ENCODE measurements at places on chromosomes 3 and 15.

- no peak for DNase-seq
Measured at GRCh38 chr3:186921578-186921977, 8.7 kb upstream of the ST6GAL1 start.

- DNase-seq = peak; percentile 69
Measured at GRCh38 chr3:57756528-57757401, 656 bp downstream of the SLMAP start.

- DNase-seq = no peak
Measured at GRCh38 chr3:125267460-125267859, 54.9 kb upstream of the SLC12A8 start.

DNA sequence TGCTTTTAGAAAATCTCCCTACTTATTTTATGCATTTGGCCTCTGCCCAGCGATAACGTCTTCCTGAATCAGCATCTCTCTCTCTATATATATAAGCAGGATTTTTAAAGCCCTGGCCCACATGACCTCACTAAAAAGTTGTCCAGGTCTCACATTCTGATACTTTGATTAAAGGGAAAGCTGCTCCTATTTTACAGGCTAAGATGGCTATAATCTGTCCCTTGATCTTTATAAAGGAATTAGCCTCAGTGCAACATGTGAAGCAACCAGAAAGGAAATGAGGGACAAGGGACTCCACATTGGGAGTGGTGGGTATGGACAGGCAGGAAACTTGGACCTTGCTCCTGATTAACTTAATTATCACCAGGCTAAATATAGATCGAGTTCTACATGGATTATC, 25.6 kb upstream of the MUC13 start:
- DNase-seq = no peak

DNA sequence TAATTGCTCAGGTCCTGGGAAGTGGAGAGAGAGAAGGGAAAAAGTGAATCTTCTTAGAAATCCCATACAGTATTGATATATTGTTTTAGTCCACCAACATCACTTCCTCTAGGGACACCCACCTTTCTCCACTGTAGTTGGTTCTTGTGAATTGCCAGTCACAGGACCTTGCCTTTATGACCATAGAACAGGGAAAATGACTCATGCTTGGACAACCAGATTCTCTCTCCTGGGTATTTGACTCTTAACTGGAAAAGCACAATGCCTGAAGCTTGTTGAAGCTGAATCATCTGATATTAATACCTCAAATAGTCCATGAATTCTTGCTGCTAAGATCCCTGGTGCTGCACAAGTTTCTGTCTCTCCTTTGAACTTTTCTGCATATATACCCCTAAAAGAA, 32.5 kb upstream of the DCLK3 start:
- DNase-seq = no peak

DNA sequence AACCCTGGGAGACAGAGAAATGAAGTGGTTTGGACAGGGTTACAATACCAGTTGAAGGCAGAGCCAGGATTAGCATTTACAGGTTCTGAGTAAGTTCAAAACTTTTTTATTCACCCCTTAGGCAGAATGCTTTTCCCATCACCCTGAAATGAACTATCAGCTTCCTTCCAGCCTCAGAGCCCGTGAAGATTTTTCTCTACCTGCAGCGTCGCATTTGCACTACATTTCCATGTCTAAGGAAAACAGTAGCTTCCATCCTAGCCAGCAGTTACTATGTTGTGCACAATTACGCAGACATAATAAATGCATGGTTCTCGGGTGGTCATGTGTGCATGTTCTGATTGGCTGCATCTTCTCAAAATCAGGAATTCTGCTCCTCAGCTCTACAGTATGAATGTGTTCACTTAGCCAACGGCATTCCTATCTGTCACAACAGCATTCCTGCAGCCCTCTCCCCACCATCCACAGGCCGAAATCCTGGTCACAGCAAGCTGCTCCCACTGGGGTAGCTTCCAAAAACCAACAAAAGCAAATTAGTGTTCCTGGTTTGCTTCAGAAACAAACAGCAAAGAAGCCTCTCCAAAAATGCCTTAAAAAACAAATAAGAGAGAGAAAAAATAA, 510.8 kb upstream of the SEMA6D start:
- no peak for DNase-seq

GRCh38 chr3:154018100-154018696, 103.0 kb upstream of the ARHGEF26 start:
- DNase-seq = peak; percentile 59

GRCh38 chr15:64096668-64097384, 1.0 kb downstream of the SNX1 start:
- no peak for DNase-seq

DNA sequence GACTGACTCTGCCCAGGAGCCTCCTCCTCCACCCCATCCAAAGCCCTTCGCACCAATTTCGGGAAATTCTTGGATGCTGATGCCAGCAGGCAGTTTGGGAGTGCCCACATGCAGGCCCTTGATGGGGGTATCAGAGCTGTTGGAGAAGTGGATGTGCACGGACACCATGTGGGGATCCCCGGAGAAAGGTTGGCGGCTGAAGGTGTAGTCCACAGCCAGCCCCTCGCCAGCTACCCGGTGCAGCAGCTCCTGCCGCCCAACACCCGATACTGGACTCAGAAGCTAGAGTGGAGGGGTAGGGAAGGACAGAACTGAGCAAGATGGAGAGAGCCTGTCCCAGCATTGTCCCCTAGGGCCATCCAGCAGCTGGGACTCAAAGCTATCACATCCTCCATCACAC, 15.5 kb upstream of the CPEB1 start:
- DNase-seq = no peak

GRCh38 chr3:139654637-139655365, 23.0 kb downstream of the NMNAT3 start:
- DNase-seq = no peak

- no peak for DNase-seq
Measured at GRCh38 chr15:99981839-99982658, 248.8 kb upstream of the LYSMD4 start.

DNA sequence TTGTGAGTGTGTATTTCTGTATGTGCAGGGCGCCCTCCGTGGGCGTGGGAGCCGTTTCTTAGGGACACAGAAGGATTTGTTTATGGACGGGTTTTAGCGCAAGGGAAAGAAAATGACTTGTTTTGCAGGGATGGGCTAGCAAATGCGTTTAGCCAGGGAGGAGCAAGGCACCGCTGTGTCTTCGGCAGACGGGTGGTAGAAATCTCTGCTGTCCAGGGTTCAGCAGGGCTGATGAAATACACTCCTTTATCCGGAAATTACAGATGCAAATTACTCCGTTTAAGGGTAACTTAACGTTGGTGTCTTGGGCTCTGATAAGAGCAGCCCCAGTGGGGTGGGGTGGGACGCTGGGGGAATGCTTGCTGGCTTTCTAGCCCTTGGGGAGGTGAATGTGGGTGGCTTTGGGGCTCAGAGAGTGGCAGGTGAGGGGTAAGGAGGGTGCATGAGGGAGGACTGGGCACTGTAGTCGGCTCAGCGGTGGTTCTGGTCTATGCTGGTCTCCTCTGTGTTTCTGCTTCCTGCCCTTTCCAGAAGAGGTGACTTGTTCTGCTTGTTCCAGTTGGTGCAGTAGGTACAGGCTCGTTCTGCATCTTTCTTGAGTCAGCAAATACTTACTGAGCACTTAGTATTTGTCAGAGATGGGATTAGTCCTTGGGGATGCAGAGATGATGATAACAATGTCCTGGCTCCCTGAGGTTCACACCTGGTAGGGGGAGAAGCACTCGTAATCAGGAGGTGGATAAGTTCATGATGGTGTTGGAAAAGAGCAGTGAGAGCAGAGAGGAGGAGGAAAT, 954 bp downstream of the SV2B start:
- no peak for DNase-seq

GRCh38 chr15:89303986-89304385, 30.6 kb downstream of the POLG start:
- no peak for DNase-seq

DNA sequence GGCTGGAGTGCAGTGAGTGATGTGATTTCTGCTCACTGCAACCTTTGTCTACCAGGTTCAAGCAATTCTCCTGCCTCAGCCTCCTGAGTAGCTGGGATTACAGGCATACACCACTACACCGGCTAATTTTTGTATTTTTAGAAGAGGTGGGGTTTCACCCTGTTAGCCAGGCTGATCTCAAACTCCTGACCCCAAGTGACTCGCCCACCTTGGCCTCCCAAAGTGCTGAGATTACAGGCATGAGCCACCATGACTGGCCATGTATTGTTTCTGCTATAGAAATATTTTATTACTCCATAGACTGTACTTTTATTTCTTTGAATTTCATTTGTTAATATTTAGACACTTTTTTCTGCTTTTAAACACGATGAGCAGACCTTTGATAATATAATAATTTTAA, 60.4 kb downstream of the GTF2E1 start:
- no peak for DNase-seq

GRCh38 chr3:113228498-113229286, 17.3 kb downstream of the BOC start:
- DNase-seq = no peak

GRCh38 chr3:122184591-122184929, 1.1 kb downstream of the CASR start:
- no peak for DNase-seq

DNA sequence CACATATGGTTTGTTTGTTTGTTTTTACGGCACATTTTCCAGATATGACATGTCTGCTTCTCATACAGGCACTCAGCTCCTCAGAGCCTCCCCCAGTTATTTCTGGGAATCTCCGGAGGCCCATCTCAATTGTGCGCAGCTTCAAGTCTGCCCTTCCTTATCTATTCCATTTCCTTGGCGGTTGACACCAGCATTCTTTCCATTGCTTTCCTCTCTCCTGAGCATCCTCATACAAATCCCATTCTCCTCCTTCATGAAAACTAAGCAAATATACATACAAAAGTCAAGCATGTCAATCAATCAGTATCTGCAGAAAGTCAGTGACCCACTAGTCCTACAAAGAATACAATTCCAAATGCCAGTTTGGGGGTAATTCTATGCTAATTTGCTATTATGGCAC, 166.7 kb downstream of the SQOR start:
- no peak for DNase-seq

- DNase-seq = no peak
Measured at GRCh38 chr3:5275529-5275928, 88.0 kb downstream of the EDEM1 start.

GRCh38 chr15:35555244-35555643, 9.3 kb upstream of the DPH6 start:
- no peak for DNase-seq

DNA sequence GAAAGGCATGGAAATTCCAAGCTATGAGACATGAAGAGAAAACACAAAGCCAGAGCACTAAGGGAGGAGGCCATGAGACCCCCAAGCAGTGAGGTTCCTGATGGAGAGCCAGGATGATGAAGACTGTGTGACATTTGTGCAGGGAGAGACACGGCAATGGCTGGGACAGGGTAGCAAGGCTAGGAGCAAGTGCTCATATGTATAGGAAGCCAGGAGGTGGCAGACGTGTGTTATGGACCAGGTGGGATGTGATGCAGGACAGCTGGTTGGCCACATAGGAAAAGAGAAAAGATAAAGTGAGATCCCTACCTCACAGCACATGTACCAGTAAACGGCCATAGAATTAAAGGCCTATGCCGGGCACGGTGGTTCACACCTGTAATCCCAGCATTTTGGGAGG, 112.7 kb downstream of the APBA2 start:
- no peak for DNase-seq

- no peak for DNase-seq
Measured at GRCh38 chr3:27696906-27697305, 25.2 kb downstream of the EOMES start.

DNA sequence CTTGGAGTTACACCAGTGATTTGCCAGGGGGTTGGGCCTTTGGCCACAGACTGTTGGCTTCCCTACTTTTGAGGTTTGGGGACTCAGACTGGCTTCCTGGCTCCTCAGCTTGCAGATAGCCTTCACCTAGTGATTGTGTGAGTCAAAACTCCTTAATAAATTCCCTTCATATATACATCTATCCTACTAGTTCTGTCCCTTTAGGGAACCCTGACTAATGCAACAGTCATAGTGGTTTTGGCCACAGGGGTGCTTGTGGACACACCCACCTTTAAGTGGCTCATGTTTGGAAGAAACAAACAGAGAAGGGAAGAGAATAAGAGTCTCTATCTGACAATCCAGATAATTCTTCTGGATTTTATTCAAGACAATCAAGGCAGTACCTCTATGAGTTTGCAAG, 457.7 kb downstream of the EPHA3 start:
- no peak for DNase-seq

GRCh38 chr15:39720621-39721611, 61.7 kb downstream of the FSIP1 start:
- DNase-seq = no peak

- DNase-seq = peak; percentile 40
Measured at GRCh38 chr15:82139823-82140268, 94.0 kb upstream of the MEX3B start.

DNA sequence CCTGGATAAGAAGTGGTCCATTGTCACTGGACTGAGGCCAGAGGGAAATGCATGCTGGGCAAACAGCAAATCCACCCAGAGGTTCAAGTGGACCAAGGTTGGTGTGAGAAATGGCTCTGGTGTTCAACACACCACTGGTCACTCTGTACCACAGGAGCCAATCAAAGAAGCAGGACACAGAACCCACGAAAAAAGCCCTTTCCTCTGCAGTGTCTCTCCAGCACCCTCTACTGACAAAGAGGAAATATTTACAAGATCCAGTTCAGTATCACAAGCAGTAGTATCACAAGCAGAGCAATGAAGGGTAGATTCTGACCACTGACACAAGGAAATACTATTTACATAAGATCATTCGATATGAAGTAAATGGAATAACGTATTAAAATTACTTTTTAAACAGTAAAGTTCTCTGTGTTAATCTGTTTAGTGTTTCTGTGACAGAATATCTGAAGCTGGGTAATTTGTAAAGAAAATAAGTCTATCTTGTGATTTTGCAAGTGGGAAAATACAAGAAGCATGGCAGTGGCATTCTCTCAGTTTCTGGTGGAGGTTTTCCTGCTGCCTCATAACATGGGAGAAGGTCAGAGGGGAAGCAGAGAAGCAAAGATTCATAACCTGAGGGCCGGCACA, 390.7 kb downstream of the EFHB start:
- DNase-seq = peak; percentile 48

GRCh38 chr3:102619361-102619760, 184.5 kb downstream of the ZPLD1 start:
- no peak for DNase-seq

DNA sequence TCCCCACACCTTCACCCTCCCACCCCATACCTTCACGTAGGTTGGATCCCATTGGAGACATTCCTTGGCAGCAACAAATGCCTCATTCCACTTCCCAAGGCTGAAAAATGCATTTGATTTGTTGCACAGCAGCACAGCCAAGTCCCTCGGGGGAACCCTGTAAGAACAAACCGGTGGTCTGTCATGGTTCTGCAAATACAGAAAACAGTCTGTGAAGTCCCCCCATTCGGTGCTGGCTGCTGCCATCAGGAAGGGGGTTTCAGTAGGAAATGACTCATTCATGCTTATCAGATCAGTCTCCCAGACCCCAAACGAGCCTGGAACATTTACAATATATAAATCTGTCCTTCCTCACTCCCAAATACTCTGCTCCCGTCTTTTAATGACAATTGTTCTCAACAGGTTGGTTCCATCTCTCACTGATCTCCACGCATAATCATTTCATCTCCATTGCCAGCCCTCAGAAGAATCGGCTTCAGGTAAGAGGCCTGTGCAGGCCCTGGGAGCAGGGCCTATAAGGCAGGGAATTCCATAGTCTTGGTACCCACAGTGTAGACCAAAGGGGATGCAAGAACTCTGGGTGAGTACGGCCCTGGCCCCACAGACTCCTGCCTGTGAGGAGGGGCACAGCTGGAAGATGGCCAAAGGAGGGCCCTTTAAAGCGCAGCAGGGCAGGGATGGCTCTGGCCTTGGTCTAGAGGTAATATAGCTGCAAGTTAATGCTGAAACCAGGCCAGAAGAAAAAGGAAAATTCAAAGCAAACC, 41.6 kb downstream of the TRANK1 start:
- no peak for DNase-seq

GRCh38 chr3:118932822-118933558, 101.7 kb downstream of the IGSF11 start:
- no peak for DNase-seq
